ENCODE measurements at places on chromosomes 6 and 20. TPM values are rescaled to one million over a fixed set of nuclear protein-coding genes. Genes with fewer than 3 reads are reported as not detected.

The GJE1 gene
- total RNA-seq, result not detected

The SNAP91 gene
- not detected for total RNA-seq

The GJA10 gene
- total RNA-seq, result not detected

The LTB gene
- total RNA-seq, result not detected

The PYGB gene
- total RNA-seq, result 266 TPM

The ZC3H12D gene
- total RNA-seq, result 0.37 TPM

The CLPSL2 gene
- not detected for total RNA-seq

The TRIM40 gene
- not detected for total RNA-seq

The CAGE1 gene
- total RNA-seq, result under 0.01 TPM

The OR2J1 gene
- total RNA-seq, result not detected

The LGSN gene
- total RNA-seq, result not detected

The NRSN1 gene
- total RNA-seq, result not detected

The KHDC1L gene
- not detected for total RNA-seq

The CD93 gene
- total RNA-seq, result under 0.01 TPM

The COL9A3 gene
- total RNA-seq, result 0.98 TPM

The MBOAT1 gene
- 6.2 TPM for total RNA-seq

The DXO gene
- 13.5 TPM for total RNA-seq

The TINAG gene
- not detected for total RNA-seq

The MAP7 gene
- total RNA-seq, result 0.37 TPM

The MYMX gene
- total RNA-seq, result not detected

The ANKRD66 gene
- total RNA-seq, result not detected

The PNPLA1 gene
- not detected for total RNA-seq

All from subcutaneous preadipocyte (primary cell).